Activated CD8-positive, alpha-beta memory T cell treated with anti-CD3 and anti-CD28 coated beads for 48 hours (primary cell): ENCODE measurements at places on chromosomes 7 and 10.

DNA sequence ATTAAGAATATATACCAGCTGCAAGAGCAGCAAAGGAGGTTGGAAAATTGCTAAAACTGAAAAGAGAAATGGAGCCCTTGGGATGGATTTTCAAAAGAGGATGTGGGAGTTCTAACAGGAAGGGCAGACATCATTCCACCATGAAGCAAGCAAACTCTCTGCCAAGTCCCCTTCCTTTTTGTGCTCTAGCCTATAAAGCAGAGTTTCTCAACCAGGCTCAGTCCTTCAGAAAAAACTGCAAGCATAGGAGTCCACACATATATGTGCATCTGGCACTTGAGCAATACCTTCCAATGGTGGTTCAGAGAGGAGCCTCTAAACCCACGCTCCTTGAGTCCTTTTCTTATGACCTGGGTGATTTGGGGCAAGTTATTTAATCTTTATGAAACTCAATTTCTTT, 98.6 kb upstream of the MKX start:
- DNase-seq: no peak

DNA sequence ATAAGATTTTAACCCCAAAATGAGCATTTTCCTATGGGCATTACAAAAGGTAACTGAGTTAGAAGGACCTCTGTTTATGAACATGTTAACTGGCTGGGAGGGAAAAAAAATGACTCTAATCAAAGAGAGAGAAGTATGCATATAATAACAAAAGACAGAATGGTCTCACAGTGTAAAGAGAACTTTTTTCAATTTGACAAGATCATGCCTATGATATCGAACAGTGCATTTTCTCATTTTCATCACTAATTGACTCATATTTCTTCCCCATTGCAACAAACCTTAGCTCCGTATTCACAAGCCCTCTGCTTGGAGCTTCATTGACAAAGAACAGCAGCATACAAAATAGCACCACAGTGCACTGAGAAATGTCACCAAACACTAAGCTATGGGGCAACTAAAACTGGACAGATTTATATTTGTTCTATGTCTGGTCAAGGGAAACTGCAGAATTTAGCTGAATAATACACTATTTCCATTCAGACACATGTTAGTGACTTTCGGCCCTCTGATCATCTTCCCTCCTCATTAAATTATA, 45.6 kb downstream of the SMURF1 start:
- DNase-seq: no peak

GRCh38 chr10:79372871-79373270, 25.6 kb downstream of the PPIF start:
- no peak for DNase-seq

DNA sequence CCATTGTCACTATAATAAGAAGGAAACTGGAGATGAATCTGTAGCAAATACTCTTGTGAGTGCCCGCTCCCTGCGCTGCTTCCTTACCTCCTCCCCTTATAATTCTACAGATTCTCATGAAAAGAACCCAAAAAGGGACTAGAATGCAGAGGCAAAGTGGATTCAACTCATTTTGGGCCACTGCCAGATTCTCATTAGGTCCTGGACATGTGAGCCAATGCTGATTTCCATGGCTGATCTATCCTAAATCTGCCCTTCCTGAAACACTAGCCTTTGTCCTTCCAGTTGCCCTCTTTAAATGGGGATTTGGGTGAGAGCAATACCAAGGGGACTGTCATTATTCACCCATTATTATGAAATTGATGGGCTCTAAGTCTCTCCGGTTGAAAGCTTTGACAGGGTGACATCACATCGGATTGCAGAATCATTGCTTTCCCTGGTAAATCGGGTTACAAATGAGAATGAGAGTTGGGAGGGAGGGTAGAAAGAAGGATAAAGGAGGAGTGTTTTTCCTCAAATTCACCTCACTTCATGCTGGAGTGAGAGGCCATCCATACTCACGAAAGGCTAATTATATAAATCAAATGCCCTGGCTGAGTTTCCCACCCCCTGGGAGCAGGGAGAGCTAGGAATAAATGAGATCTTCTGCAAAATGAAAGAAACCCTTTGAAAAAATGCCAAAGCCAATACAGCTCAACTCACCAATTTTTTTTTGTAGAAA, 37.5 kb downstream of the PTN start:
- no peak for DNase-seq

DNA sequence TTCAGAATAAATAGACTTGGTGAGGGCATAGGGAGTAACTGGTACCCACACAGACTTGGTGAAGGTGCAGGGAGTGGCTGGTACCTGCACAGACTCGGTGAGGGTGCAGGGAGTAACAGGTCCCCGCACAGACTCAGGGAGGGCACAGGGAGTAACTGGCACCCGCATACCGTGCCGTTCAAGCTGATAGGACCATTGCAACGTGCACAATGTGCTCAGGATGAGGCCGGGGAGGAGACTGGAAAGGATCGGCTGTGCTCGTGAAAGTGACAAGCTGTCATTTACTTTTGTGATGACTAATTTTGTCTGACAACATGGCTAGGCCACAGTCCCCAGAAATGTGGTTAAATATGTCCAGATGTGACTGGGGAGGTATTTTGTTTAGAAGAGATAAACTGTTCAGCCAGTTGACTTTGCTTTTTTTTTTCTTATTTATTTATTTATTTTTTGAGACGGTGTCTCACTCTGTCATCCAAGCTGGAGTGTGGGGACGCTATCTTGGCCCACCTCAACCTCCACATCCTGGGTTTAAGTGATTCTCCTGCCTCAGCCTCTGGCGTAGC, 76.2 kb upstream of the NMT2 start:
- DNase-seq: no peak

GRCh38 chr10:93160140-93160539, 86.4 kb downstream of the CYP26A1 start:
- DNase-seq: no peak

DNA sequence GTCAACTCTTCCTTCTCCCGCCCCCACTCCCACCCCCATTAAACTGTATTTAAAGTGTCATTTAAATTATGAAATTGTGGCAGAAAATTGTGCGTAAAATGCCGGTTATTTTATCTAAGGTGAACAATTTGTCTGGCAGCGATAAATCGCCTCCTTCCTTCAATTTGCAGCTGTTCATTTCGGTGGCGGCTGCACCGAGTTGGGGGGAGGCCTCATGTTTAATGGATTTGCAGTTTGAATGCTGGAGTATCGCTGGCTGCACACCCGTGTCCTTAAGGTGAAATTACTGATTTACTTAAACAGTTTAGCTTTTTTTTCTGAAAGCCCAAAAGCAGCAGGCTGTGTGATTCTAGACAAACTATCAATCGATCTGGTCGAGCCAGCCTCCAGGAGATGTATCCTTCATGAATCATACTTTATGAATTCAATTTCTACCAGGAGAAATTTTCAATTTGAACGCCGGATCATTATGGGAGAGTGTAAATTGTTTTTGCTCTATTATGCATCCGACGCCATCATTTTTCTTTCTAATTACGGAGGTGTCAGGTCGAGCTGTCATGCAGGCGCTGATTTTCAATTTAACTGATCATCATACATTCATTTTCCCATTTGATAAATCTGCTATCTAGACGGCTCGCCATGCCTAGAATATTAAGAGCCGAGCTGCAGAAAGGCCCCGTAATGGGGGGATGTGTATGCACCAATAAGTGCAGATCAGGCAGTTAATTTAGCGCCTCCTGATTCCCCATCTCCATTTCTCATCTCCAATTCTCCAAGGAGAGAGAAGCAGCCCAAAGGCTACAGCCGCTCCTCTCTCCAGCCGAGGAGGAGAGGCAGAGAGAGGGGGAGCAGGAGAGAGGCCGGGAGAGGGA, 6.5 kb downstream of the UNCX start:
- no peak for DNase-seq

GRCh38 chr10:63005246-63005645, 127.9 kb upstream of the NRBF2 start:
- no peak for DNase-seq

- DNase-seq: no peak
These were observed 6.9 kb upstream of the ZNF138 start for GRCh38 chr7:64787295-64787694.

DNA sequence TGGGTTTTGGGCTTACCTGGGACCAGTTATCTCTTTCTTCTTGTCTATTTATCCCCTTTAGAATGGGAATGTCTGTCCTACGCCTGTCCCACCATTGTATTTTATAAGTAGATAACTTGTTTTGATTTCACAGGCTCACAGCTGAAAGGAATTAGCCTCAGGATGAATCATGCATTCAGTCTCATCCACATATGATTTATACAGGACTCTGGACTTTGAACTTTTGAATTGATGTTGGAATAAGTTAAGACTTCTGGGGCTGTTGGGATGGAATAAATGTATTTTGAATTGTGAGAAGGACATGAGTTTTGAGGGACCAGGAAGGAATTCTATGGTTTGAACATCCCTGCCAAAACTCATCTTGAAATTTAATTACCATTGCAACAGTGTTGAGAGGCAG, 112.6 kb downstream of the AMPH start:
- no peak for DNase-seq

DNA sequence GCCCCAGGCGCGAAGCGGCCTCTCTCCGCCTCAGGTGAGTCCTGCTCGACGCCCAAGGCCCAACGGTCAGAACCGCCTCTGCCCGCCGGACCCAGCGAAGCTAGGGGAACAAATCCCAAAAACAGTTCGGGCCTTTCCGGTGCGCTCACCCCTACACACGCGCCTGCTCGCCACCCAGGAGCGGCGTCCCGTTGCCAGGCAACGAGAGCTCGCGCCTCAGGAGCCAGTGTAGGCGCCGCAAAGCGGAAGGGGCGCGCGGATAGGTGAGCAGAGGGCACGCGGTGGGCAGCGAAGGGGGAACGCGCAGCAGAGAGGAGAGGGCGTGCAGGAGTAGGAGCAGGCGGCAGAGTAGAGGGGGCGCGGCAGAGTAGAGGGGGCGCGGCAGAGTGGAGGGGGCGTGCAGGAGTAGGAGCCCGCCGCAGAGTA, at the start of the genes DYDC1 and DYDC2:
TSS of gene DYDC1 (minus strand) at position 193 of the 426 bp plus-strand sequence. CDS start 4,154 bp downstream, outside the sequence.
TSS of gene DYDC2 (plus strand) at position 219 of the 426 bp plus-strand sequence. CDS start 5,663 bp downstream, outside the sequence.
- peak; percentile 15 for DNase-seq

GRCh38 chr10:100148353-100149211, 37.2 kb downstream of the ERLIN1 start:
- DNase-seq: no peak

- DNase-seq: no peak
These were observed 411.9 kb downstream of the TFEC start for GRCh38 chr7:115618676-115619075.

DNA sequence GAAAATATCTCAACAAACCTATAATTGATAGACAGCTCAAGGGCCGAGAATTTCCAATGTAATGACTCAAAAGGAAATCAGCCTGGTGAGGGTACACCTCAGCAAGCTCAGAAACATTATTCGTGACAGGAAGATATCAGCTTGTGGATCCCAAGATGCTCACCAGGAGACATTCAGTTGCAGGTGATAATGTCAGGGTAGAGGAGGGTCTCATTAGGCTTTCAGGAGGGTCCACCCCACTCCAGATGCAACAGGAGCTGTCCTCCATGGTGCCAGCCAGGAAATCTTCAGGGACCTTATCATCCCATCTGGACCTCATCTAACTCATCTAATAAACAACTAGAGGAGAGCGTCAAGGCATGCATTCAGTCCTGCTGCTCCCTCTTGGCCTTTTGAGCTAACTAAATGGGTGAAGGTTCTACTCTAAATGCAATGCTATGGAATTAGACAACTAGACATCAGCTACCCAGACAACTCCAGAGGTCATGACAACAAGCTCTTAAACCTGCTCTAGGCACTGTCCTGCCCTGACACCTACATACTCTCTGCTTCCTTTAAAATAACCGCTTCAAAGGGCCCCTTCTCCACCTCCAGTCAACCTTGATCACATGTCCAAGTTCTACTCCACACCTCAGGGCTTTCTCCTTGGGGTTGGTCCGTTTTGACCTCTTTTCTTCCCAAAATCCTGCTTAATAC, 4.3 kb upstream of the GIMAP5 start:
- no peak for DNase-seq

GRCh38 chr7:149422914-149423301, 38.0 kb downstream of the ZNF777 start:
- peak; percentile 16 for DNase-seq

GRCh38 chr7:885893-886625, 9.7 kb downstream of the GET4 start:
- no peak for DNase-seq

DNA sequence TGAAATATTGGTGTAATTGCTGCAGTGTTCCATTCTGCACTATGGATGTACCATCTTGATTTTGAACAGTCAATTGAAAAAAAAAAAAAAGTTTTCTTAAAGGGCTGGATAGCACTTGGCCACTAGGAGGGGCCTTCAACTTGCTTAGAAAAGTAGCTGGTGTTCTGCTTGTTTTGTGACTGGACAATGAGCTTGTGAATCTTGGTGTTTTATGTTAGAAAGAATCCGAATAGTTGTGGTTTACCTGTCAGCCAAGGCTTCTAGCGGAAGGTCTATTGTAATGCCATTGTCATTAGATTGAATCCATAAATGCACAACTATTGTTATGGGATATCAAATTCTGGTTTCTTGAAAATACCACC, 77.1 kb downstream of the BMPER start:
- no peak for DNase-seq
